Activated CD4-positive, alpha-beta T cell treated with anti-CD3 and anti-CD28 coated beads for 36 hours (primary cell): ENCODE measurements at places on chromosomes 16 and 17.

GRCh38 chr17:50474523-50474922, 4.1 kb upstream of the RSAD1 start:
- DNase-seq, result no peak

DNA sequence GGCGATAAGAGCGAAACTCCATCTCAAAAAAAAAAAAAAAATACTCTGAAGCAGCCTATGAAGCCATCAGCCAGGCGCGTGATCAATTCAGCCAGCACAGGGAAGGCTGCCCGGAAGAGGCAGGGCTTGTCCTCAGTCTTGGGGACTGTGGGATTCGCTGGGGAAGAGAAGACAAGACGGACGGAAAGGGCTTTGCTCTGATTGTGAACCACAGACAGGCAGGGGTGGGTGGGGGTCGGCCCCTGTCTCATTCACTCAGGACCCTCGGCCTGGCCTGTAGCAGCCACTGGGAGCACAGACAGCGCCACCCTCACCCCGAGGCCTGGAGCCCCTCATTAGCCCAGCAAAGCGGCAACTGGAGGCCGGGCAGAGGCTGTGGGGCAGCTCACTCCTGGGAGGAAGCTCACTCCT, 37.2 kb downstream of the ABR start:
- DNase-seq, result no peak

DNA sequence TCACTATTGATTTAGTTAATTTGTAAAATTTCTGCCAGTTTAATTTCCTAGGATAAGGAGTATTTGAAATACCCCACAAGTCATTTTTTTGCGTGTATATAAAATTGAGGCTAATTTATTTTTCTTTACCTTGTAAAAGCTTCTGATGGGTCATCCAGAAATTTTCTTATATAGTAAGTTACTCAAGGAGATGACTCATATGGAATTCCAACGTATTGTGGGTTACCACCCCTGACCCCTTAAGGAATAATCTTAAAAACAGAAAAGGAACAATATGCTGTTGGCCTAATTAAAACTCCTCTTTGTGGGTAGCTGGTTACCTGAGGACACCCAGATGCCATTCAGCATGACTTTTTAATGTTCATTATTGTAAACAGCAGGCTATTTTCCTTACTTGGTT, 13.6 kb downstream of the HEATR6 start:
- no peak for DNase-seq

GRCh38 chr17:61353615-61354014, 46.0 kb upstream of the TBX2 start:
- no peak for DNase-seq

DNA sequence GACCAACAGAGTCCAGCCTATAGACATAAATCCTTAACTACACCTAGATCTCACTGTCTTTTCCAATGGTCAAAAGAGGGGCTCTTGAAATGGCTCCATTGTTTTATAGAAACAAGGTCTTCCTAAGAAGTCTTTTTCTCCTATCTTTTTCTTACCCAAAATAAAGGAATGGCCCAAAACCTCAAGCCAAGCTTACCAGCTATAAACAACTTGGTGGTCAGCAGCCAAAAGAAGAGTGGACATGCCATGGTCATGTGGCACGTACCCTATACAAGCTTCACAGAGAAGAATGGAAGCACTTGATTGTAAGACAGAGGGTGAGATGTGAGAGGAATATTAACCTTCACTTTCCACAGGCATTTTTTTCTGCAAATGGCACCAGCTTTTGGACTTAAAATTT, 82.1 kb upstream of the GNAO1 start:
- no peak for DNase-seq

GRCh38 chr16:51440131-51440889, 289.2 kb upstream of the SALL1 start:
- DNase-seq, result no peak

DNA sequence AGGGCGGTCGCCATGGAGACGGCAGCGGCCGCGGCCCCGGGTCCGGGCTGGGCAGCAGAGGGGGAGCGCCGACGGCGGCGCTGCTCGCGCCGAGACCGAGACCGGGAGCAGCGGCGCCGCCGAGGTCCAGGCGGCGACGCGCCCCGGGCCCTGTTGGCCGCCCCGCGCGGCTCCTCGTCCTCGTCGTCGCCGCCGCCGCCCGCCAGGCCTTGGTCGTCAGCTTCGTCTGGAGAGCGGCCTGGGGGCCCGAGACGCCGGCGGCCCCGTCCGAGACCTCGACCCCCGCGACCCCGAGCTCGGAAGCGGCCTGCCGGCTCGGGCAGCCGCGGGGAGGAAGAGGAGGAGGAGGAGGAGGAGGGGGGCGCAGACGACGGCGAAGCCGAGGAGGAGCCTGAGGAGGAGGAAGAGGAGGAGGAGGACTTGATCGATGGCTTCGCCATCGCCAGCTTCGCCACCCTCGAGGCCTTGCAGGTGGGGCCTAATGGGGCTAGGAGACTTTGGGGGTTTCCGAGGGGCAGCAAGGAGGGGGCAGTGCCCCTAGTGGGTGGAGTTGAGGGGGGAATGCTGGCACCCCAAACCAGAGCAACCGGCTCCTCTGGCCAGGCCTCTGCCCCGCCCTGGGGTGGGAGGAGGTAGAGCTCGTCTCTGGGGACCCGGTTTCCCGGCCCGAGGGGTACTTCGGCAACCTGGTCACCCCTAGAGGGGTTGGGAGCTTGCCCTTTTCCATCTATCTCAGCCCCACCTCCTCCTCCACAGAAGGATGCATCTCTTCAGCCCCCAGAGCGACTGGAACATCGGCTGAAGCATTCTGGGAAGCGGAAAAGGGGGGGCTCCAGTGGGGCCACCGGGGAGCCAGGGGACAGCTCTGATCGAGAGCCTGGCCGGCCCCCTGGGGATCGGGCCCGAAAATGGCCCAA, 1.5 kb downstream of the FBRS start:
- DNase-seq, result peak; percentile 64

GRCh38 chr16:84572096-84572495, 45.8 kb downstream of the COTL1 start:
- no peak for DNase-seq
